Stimulated activated CD8-positive, alpha-beta memory T cell treated with anti-CD3 and anti-CD28 coated beads, Interleukin-2, amount 100 ng/mL, for 1 hour (primary cell): ENCODE measurements at places on chromosomes 7 and 10.

GRCh38 chr7:45241339-45242109, 83.9 kb downstream of the RAMP3 start:
- no peak for DNase-seq

- no peak for DNase-seq
Measured at GRCh38 chr10:106866244-106866845, 298.2 kb downstream of the SORCS1 start.

DNA sequence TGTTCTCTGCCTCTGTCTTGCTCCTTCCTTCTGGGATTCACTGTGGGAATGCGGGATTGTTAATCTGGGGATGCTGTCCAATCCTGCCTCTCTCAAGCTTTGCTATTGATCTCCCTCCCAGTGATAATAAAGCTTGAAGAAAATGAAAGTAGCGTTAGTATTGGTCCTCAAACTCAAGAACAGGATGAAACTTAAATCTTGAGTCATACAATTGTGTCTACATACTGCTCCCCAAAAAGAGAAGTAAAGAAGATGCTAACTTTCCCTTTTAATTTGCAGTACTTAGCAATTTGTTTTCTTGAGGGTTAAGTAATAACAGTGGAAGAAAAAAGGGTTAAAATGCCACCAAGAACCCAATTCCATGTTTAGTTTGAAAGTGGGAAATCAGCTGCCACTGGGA, 13.6 kb downstream of the CFTR start:
- no peak for DNase-seq

- no peak for DNase-seq
Measured at GRCh38 chr7:19146699-19147098, 1.5 kb upstream of the FERD3L start.

- DNase-seq = no peak
Measured at GRCh38 chr10:74643596-74643975, 182.8 kb upstream of the KAT6B start.

- DNase-seq = no peak
Measured at GRCh38 chr10:129161150-129161549, 305.9 kb upstream of the MGMT start.

DNA sequence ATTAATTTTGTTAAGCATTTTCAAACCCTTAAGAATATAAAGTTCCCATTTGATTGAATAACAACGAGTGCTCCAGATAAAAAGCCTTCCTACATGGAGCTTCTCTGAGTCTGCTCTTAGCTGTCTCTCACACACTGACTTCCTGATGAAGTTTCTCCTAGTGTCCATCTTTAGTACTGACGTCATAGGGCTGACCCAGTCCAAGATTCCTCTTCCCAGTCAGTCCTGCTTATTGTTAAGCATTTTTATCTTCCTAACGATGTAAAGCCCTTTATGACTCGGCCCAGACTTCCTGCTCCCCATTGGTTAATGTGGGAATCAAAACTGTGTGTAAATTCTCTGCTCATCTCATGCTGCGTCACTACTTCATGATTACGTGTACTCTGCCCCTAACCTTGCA, 398.8 kb downstream of the TFEC start:
- no peak for DNase-seq
